ENCODE measurements at places on chromosomes 11 and 22.

DNA sequence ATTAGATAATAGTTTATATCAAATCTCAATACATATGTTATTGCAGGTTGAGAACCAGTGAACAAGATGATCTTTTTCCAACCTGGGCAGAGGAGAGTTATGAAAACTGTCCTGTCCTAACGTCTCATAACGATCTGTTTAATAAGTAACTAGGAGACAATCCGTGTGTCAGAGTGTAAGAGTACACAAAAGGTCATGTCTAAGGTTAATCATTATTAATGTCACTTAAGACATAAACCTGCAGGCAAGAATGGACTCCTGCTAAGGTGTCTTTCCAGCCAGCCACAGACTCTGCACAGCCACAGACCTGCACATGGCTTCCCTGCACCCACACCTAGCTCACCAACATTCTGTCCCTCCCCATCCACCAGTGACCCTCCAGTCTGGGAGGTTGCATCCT is 10.1 kb downstream of the SLC5A4 start:
- no peak for DNase-seq

DNA sequence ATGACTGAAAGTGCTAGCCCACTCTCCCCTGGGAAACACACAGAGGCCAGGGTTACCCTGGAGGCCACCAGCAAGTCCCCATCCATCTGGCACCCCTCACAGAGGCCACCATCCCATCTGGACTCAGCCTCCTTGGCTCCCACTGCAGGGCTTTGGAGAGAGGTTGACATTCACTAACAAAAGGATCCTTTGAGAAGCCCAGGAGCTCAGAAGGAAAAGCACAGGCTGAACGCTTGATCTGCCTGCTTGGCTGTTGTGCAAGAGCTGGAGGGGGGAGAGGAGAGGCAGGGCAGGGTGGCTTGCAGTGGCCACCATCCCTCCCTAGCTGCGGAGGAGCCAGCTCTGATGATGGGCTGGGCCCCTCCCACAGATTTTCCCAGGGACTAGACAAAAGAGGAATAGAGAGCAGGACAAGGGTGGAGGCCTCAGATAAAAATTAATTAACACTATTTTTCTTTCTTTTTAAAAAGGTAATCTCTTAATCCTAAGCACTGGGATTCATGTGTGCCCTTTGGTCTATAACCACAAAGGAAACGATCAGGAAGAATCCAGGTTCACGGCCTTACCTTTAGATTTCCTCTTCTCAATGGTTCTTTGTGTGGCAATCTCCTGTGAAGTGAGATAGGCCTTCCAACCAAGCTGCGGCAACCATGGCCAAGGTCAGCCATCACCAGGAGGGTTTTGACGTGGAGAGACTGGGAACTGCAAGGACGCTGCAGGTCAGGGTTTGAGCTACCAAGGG is 154.7 kb downstream of the BARX2 start:
- DNase-seq = no peak

- DNase-seq = no peak
Measured at GRCh38 chr11:12470236-12470635, 92.9 kb downstream of the PARVA start.

DNA sequence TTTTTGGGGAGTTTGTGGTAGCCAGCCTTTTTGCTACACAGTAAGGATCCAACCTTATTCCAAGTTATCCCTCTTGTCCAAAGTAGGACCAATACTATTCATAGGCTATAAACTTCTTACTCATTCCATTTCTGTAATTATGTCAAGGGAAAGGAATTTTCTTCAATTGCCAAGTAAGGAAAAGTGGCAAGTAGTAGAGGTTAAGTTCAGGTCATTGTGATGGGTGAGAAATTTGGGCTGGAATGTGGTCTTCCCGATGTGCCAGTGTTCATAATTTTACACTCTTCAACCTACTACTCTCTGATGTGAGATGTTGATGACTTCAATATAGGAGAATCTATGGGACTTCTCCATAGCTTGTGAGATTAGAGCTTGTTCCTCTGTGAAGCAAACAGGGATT is 648.8 kb downstream of the METTL15 start:
- DNase-seq = no peak

DNA sequence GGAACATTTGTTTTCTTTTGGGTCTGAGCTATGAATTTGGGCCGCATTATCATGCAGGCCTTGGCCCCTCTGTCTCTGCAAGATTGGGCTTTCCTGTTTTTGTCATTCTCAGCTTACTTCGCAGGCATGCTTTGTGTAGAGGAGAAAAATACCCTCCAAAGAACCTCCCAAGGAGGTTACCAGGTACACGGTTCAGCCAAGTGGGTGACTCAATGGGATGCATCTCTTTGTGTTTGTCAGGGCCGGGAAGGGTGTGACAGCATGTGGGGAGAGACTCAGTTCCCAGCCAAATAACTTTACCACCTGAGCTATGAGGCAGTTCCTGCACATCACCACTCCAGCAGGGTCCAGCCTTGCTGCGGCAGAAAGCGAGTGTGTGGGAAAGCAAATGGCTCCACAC is 47.8 kb upstream of the CLDN5 start:
- no peak for DNase-seq

- DNase-seq = no peak
Measured at GRCh38 chr11:70537576-70538571, 139.5 kb downstream of the CTTN start.

DNA sequence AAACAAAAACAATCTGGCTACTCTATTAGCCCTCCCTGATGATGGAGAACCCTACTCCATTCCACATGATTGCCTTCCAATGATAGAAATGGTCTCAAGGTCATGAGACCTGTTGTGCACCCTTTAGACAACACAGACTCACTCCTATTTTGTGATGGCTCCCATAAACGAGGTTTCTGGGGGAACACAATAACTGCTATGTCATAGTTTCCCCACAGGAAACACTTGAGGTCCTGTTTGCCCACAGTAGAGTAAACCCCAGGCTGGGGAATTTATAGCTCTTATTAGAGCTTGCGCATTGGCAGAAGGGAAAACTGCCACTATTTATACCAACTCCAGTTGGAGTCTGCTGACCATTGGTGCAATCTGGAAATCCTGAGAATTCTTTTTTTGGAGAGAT is 28.7 kb downstream of the MIF start:
- DNase-seq = no peak

GRCh38 chr11:69337211-69337721 is 43.3 kb downstream of the MYEOV start:
- DNase-seq = no peak

- no peak for DNase-seq
Measured at GRCh38 chr11:113112307-113112706, 151.1 kb downstream of the NCAM1 start.

DNA sequence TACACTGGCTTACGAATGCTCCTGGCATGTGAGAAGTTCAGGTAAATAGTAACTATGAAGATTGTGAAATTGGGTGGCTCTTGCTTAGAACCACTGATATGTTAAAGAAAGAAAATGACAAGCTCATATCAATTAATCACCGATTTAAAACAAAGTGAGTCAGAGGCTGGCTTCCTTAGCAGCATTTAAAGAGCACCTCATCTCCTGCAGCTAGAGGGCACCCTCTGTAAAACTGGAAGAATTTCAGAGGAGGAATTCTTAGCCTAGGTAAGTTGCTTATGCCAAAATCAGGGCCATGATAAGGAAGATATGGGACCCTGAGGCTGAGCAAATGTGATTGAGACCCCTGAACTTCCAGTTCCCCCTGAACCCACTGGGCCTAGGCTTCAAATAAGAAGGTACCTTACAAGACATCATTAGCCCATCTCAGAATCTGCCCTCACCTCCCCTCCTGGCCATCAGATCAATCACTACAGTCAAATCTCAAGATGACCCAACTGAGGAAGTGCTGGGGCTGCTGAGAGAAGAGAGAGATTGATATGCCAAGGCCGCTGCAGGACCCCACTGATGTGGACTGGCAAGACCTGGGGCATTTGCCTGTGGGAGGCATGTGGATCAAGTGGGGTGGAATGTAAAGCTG is 8.6 kb upstream of the CD3E start:
- DNase-seq = no peak

GRCh38 chr11:66885950-66886440 is 29.1 kb downstream of the LRFN4 start:
- DNase-seq = no peak

DNA sequence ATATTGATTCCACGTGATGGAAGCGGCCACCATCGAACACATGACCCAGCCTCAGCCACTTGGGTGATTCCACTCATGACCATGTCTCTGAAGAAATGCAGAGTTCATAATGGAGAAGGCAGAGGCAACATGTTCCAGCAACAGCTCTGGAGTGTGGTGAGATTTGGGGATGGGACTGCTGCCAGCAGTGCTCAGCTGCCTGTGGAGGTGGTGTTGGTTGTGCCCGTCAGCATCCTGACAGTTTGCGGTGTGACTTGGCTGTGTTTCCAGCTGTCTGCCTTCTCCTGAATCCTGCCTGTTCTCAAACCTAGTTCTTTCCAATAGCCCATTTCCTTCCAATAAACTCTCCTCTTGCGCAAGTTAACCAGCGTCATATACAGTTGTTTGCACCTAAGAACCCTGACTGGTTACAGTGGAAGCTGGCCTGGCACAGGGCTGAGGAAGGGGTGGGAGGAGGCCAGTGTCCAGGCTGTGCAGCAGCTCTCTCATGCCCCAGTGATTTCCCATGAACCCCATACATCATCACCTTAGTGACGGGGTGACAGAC is 22.0 kb upstream of the OR8B8 start:
- DNase-seq = no peak

- DNase-seq = no peak
Measured at GRCh38 chr22:41664490-41664889, 24.2 kb downstream of the SNU13 start.

DNA sequence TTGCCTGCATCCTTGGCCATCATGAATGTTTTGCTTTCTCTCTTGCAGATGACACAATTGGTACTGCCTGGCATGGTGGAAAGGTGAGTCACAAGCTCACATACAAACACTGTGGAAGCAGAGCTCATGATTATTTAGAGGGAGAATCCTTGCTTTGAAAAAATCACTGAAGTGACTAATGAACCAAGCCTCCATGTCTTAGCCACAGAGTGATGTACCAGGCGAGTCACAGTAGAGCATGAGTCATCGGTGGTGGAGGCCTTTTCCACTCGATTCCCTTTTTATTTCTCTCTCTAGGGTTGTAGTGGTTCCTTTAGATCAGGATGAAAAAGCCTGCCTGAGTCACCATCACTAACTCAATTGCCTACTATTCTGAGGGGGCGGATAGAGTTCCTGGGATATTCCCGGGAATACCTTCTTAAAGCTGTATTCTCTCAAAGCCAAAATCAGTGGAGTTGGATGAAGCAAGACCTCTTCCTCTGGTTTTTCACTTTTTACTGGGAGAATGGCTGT is 49.6 kb upstream of the ALKBH3 start:
- no peak for DNase-seq
